ENCODE measurements at places on chromosomes 2 and 18. TPM values are rescaled to one million over a fixed set of nuclear protein-coding genes. Genes with fewer than 3 reads are reported as not detected.

- DNase-seq = no peak
Observed at GRCh38 chr2:240467149-240467642, 31.7 kb downstream of the GPC1 start.

The OR6B2 gene
- not detected for total RNA-seq

GRCh38 chr18:79374408-79375171 lies 21.1 kb upstream of the NFATC1 start:
- DNase-seq = no peak

GRCh38 chr2:199779589-199779988 lies 71.4 kb downstream of the FTCDNL1 start:
- no peak for DNase-seq

DNA sequence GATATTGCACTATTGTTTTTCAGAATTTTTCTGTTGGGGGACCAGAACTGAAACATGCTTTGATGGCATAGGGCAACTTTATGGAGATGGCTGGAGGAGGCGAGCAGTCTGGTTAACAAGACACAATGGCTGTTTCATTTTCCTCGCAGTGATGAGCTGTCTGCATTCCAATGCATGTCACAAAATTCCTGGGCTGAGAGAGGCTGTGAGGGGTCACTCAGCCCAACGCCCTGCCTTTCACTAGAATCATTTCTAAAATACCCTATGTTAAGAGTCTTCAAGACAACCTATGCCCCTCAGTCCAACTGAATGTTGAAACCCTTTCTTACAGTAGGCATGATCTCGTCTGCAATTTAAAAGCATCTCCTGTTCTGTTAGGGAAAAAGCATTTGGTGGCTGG lies 1090.0 kb downstream of the BCL11A start:
- DNase-seq = no peak

GRCh38 chr2:241275910-241276309 lies 39.6 kb downstream of the HDLBP start:
- DNase-seq = no peak

The ITPRIPL1 gene
- 0.83 TPM for total RNA-seq

DNA sequence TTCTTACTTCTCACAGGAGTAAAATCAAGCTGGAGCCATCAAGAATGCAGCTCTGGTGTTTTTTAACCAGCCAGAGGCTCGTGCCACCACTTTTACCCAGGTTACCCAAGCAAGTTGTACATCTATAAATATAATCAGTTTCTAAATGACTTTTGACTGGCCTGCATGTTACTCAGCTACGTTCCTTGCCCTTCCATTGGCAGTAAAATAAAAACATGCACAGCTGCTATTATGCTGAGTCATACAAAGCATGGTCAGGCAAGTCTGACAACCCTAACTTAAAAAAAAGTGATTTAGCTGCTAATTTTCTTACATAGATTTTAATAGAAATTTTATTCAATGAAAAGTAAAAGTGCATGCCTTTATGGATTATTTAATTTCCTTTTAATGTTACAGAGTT lies 111.7 kb upstream of the CSRNP3 start:
- peak; percentile 91 for DNase-seq

The SRD5A2 gene
- not detected for total RNA-seq

The NTSR2 gene
- not detected for total RNA-seq

- DNase-seq = peak; percentile 5
Observed at GRCh38 chr2:135586148-135586547, 54.9 kb downstream of the R3HDM1 start.

DNA sequence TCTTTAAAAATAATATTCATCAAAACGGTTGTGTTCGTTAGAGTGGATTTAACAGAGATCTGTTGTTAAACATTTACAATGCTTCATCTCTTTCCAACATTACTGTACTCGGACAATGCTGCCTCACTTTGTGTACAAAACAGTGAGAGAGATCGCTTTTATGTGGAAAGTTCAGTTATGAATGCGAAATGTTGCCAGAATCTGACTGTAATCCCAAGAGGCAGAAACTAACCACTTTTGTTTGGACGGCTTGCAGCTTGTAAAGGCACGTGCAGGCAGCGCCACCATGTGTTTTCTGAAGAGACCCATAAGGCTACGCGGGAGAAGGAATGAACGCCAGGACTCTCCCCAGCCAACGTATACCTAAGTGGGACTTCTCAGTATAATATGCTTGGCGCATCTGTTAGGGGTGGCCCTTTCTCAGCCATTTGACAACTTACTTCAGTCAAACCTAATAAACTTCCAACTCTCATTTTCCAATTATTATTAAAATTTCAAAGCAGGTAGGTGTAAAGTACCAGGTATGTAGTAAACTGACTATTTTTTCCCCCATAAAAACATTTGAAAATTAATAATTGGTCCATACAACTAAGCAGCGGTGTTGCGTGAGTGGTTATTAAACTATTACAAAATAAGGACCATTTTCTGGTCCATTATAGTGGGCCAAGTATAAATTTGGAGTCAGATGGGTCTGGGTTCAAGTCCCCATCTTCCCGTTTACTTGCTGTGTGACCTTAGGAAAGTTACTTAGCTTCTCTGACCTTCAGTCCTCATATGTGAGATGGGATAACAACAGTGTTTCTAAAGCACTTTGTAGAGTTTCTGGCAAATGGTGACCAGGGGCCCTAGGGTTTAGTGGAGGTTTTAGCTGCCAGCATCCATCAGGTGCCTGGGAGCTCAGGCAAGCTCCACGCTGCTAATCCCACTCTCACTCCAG lies 5.6 kb upstream of the NAPG start:
- DNase-seq = peak; percentile 95

DNA sequence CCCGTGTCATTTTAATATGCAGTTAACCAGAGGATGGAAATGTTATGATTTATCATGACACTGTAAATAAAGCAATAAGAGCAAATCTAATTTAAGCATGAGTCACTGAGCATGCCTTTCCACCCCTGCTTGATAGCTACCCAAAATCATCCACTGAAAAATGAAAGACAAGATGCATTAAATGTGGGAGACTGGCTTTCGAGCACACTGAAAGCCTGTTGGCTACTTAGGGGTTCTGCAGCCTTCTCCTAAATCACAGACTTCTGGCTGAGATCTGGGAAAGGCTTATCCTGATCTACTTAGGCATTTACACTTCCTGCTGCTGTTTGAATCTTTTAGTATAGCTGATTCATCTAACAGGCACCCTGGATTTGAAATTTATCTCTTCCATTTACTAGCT lies 778.3 kb upstream of the CDH7 start:
- DNase-seq = no peak
